Pancreas (tissue), 10 donors: ENCODE measurements at places on chromosomes 7 and 10. TPM values are rescaled to one million over a fixed set of nuclear protein-coding genes. Genes with fewer than 3 reads are reported as not detected.

DNA sequence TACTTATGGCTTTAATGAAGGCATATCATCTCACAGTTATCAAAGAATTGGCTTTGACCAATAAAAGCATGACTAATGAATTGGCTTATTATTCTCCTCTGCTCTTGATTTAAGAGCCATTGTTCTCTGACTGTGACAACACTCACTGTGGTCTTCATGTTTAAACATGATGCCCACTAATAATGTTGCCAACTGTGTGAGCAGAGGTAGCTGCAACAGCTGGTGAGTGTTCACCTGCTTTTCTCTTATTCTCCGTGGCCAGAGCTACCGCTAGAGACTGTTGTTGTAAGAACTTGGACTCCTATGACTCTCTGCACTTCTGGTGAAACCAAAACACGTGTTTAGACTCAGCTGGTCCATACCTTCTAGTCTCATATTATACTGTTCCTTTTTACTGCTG, 335.9 kb downstream of the XPNPEP1 start:
- H3K27ac ChIP-seq, result no peak overlapping the region

DNA sequence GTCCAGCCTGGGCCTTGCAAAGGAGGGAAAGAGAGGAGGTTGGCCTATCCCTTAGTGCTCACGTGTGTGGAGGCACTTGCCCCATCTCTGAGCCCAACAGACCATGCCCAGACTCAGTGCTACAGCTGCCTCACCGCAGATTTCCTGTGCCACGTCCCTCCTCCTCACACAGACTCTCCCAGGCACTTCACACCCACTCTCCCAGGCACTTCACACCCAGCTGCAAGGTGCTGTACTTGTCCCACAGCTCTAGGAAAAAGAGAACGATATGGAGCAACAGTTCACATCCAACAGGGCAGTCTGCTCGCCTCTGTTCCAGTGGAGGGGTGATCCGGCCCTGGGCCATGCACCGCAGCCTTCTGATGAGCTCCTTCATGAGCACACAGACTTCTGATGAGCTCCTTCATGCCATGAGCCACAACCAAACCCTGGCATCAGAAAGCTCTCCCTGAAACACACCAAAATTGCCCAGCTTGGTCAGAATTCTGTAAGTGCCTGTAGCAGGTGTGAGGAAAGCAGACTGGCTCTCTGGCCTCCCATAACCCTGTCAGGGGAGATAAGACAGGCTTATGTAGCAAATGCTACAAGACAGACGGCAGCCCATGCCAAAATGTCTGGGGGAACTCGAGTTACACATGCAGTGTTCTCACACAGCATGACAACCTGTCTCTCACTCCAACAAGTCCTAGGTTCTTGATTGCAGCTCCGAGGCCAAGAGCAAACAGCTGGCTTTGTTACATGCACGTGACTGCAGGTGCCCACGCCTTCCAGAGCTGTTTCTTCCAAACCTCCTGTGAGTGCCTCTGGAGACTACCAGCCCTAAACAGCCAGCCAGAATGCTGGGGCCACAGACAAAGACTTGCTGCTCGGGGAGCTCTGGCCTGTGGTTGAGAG, 348.5 kb downstream of the GRID1 start:
- H3K36me3 ChIP-seq, result no peaks in the 10 kb centered on the region
- H3K4me3 ChIP-seq, result no peak overlapping the region
- peaks cover 27% of the 10 kb centered on the region for H3K4me1 ChIP-seq
- H3K27ac ChIP-seq, result peak overlapping the region; percentile 73

DNA sequence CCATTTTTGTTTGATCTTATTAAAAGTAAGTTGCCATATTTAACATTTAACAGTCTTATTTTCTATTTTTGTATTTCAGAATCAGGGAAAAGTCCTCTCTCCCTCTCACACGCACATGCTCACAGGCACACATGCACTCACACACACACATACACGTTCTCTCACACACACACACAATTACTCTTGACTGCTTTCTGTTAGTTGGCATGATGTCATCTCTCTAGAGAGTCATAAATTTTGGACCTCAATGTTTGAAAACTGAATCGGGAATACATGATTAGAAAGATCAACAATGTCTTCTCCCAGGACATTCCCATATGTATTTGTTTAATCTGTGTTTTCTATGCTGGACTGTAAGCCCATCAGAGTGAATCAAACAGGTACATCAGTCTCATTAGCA, 165.7 kb upstream of the AHR start:
- H3K4me3 ChIP-seq, result no peak overlapping the region
- no peaks in the 10 kb centered on the region for H3K36me3 ChIP-seq
- DNase-seq, result no peak
- H3K4me1 ChIP-seq, result peaks cover 16% of the 10 kb centered on the region
- H3K27ac ChIP-seq, result peak overlapping the region; percentile 24

DNA sequence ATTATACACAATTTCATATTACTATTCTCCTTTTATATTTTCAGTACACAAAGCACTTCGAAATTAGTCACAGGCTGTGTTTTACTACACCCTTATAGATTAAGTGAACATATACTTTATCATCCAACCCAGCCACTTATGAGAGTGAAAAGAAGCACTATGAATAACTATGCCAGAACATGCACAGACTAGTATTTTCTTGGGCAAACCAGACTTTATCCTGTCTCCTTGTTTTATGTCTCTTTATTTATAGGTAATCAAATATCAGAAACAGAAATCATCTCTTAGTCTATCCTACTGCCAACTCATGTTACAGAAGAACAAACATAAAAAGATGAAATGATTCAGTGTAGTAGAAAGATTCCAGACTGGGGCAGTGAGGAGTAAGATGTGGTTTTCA, 171.8 kb downstream of the GRM3 start:
- H3K4me1 ChIP-seq, result no peaks in the 10 kb centered on the region
- no peaks in the 10 kb centered on the region for H3K27me3 ChIP-seq
- H3K27ac ChIP-seq, result no peak overlapping the region
- DNase-seq, result no peak
- H3K4me3 ChIP-seq, result no peak overlapping the region

DNA sequence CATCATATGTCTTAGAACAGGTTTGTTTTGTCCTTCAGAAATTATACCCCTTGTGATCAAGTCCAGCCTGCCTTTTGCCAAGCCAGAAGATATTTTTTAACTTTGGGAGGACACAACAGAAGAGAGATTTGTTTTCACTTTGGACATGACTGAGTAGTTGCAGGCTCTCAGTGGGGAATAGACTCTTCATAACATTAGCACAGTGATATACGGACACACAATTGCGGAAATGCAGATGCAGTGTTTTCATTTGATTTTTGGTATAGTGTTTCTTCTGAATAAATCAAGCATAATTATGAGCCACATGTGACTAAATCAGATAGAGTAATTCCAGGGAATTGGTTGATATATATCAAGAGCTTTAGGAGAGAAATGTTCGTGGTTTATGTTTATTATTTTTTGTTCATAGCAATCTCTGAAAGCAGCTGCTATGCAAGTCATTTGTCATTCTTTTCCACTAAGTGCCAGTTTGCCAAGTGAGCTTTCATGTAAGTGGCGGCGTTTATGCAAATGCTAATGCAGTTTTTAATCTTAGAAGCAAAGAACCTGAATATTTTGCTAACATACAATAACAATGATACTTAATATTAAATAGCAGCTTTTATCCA, 69.6 kb upstream of the HDAC9 start:
- H3K4me3 ChIP-seq, result no peak overlapping the region
- no peak for DNase-seq
- H3K4me1 ChIP-seq, result no peaks in the 10 kb centered on the region
- H3K27me3 ChIP-seq, result no peaks in the 10 kb centered on the region
- no peak overlapping the region for H3K27ac ChIP-seq

DNA sequence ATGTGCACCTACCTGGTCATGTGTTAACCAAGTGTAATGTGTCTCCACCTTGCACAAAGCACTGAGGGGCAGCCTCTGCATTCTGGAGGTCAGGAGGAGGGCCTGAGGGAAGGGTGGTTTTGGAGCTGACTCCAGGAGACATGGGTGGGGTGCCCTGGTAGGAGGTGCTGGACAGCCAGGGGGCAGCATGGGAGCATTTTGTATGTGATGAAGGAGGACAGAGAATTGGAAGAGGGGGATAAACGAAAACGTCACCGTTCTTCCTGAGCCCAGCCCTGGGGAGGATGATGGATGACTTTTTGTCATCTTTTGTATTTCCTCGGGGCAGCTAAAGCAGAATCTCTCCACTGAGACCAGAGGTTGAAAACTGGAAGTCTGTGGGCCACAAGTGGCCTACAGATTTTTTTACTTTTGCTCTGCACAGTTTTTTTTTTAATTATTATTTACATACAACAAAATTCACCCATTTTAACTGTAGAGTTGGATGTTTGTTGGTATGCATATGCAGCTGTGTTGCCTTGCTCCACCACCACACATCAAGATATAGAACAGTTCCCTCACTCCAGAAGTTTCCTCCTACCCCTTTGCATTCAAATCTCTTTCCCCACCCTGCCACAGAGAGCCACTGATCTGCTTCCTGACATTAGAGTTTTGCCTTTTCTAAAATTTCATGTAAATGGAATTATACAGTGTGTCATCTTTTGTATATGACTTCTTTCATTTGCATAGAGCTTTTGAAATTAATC, 242.5 kb downstream of the VTI1A start:
- no peaks in the 10 kb centered on the region for H3K36me3 ChIP-seq
- H3K27me3 ChIP-seq, result no peaks in the 10 kb centered on the region
- no peak overlapping the region for H3K27ac ChIP-seq

DNA sequence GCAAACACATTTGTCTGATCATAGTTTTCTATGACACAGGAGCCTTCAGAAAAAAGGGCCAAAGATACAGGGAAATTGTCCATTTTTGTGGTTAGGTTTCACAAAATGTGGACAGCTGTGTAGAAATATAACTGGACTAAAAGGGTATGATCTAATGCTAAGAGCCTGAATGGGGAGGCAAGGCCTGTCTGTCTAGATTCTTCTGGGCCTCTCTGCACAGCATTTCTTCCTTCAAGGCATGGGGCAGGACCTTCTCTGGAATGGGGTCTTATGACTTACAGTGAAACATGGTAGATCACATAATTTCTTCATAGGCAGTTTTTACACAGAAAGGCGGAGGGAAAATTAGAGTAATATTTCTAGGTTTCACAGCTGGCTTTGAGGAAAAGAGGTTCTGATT, 795.7 kb downstream of the GRID1 start:
- H3K27ac ChIP-seq, result no peak overlapping the region
- no peaks in the 10 kb centered on the region for H3K4me1 ChIP-seq
- no peak overlapping the region for H3K4me3 ChIP-seq
- H3K27me3 ChIP-seq, result no peaks in the 10 kb centered on the region

Gene INA
- 1.5 TPM for total RNA-seq

Gene DPY19L1
- total RNA-seq, result 5.0 TPM

Gene OR2A2
- not detected for total RNA-seq

Gene CCAR1
- 20.3 TPM for total RNA-seq
